NCI-H446 treated with DMSO at 0.1 percent for 48 hours (cell line): ENCODE measurements at places on chromosomes 5 and 9.
A peak's percentile ranks its signal among the peaks of the same experiment; 100 is the strongest.

- DNase-seq: no peak
Measured at GRCh38 chr9:136651860-136652259, 10.9 kb upstream of the EGFL7 start.

- no peak for DNase-seq
Measured at GRCh38 chr9:23160491-23160890, 665.5 kb downstream of the ELAVL2 start.

GRCh38 chr5:38420246-38420645, 136.2 kb downstream of the LIFR start:
- DNase-seq: no peak

GRCh38 chr9:81535542-81536241, 153.7 kb downstream of the TLE1 start:
- DNase-seq: peak; percentile 42

GRCh38 chr5:180343831-180344695, 9.1 kb downstream of the GFPT2 start:
- DNase-seq: no peak

- no peak for DNase-seq
Measured at GRCh38 chr5:15790446-15791018, 290.6 kb downstream of the FBXL7 start.

DNA sequence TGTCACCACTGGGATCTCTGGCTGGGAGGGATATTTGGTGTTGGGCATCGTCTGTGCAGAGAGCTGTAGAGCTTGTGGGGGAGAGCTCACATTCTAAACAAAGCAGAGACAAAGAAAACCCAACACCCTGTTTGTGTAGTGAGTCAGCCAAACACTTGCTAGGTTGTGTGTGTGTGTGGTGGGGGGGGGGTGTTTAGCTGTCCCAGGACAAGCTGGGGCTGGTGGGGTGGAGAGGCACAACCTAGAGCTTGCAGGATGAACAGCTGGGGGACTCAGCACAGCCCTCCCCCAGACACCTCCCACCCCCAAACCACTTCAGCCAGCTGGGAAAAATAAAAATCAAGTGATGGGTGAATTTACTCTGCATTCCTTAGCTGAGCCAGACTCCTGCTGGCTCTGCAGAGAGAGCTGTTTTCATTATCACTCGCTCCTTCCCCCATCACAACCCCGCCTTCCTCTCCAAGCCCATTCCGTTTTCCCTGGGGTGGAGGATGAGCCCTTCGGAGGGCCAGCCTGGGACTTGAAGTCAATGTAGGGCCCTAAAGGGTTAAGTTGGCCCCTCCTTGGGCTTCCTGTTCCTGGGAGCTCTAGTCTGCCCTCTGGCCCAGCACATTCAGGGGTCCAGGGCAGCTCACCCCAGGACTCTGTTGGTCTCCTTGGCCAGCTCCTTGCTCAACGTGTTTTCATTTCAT, 2.6 kb downstream of the OLFML2A start:
- DNase-seq: no peak

GRCh38 chr5:7753596-7753995, 97.3 kb downstream of the CFAP90 start:
- no peak for DNase-seq

- peak; percentile 52 for DNase-seq
Measured at GRCh38 chr5:96818125-96818788, 10.5 kb upstream of the ERAP1 start.

GRCh38 chr9:127966416-127967150, 14.2 kb downstream of the EEIG1 start:
- peak; percentile 12 for DNase-seq

- no peak for DNase-seq
Measured at GRCh38 chr9:68966496-68966944, 47.4 kb downstream of the PRKACG start.

DNA sequence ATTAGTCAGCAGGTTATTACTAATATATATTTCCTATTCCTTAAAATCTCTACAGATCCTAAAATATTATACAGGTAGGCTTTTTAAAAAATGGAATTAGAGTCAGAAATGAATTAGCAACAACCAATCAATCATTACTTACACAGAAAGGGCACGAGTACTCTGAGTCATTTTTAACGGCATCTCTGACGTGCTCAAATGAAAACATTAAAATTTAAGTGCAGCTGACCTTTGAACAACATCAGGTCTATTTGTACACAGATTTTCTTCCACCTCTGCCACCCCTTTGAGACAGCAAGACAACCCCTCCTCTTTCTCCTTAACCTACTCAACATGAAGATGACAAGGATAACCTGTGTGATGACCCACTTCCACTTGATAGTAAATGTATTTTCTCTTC, 19.1 kb downstream of the AUH start:
- no peak for DNase-seq

GRCh38 chr5:10479154-10479721, 37.6 kb downstream of the ROPN1L start:
- no peak for DNase-seq

DNA sequence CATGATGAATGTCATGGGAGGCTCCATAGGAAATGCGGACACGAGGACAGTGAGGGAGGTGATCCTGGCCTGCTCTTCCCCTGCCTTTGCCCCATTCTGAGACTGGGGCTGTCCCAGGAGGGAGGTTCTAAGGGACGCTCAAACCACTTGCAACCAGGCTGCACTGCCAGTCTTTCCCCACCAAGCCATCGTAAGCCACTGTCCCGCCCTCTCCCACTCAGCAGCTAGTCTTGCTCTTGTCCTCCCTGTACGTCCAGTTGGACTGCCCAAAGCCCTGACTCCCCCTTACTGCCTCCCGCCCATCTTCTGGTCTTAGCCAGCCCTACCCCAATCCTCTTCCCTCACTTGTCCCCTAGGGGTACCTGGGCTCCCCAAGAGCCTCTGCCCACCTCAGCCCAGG, 115.7 kb downstream of the FSTL4 start:
- no peak for DNase-seq

GRCh38 chr5:50967009-50967562, 300.6 kb downstream of the PARP8 start:
- DNase-seq: no peak

DNA sequence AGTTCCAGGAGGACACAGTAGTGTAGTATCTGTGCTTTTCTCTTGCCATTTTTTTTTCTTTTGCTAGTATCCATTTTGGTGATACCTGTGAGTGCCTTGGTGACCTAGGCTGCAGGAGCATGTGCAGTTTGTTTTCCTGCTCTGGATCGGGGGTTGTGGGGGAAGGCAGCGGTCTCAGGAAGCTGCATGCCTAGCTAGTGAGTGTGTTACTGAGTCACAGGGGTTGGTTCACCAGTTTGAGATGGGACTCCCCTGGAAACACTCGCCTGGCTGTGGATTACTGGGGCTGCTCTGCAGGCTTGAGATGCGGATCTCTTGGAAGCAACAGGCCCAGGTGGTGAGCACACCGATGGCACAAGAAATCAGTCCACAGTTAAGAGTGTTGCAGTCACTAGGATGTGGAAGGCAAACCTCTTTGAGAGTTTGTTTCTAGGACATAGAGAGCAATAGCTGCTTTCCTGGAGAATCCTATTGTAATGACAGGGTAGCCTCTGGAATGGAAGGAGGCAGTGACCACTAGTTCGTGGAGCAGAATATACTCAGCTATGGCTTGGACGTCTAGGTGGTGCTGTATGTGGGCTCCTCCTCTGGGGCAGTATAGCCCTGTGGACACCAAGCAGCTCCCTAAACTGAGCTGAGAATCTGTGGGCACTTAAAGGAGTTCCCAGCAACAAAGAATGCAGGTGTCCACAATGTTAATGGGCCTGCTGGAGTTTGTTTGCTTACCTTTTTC, 20.0 kb upstream of the SPATA31E1 start:
- DNase-seq: no peak

- no peak for DNase-seq
Measured at GRCh38 chr9:93002700-93003099, 55.4 kb downstream of the FGD3 start.

GRCh38 chr5:72187388-72188075, 80.3 kb downstream of the MAP1B start:
- no peak for DNase-seq

DNA sequence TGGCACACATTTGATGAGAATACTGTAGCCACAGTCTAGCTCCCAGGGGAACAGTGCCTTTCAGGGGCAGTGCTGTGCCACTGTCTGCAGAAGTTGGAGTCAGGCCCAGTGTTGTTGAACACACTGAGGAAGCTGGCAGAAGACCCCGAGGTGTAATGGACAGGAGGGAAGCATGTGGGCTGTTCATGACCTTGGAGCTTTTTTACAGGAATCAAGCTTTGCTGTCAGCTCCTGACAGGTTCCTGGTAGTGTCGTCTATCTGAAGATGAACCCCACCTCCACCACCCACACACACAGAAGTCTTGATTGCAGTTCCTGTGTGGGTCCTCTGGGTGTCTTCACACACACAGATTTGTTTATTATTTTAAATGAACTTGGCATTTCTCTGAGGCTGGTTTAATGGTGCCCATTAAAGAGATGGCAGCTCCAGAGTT, 40.3 kb upstream of the TNFAIP8 start:
- DNase-seq: peak; percentile 64
